ENCODE measurements at places on chromosomes 2 and 18.

DNA sequence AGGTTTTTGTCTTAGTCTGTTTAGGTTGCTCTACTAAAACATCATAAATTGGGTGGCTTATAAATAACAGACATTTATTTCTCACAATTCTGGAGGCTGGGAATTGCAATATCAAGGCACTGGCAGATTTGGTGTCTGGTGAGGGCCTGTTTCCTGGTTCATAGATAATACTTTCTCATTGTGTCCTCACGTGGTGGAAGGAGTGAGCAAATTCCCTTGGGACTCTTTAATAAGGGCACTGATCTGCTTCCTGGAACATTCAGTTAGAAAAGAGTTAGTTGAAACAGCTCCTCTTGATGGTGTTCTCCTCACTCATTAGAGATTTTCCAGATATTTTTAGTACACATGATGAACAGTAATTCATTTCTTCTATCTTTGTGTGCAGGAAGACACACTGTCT, 22.3 kb downstream of the COL4A3 start:
- DNase-seq: no peak

DNA sequence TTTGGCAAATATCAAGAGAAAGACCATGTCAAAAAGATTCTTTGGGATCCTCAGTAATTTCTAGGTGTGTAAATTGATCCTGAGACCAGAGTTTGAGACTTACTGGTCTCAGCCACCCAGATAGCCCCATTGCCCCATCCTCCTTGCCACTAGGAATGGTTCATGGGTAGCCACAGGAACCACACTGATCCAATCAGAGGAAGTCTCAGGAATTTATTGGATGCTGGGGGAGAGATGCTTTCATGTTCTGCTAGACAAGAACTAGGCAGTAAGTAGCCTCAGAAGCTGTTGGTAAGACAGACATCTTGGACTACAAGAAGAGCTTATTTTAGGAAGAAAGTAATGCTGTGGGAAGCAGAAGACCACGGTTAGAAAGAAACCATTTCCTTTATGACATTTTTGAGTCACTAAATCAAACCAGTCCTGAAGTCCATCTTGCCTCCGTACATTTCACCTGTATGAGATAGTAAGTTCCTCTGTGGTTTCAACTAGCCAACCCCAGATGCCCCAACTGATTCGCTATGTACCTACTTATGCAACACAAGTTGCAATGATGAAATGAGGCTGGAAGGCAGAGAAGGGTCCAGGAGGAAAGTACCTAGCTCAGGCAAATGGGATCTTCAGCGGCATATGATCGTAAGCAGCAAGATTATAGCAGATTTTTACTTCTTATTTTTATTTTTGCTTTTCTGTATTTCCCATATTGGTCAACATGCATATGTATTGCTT, 3.6 kb upstream of the ST3GAL5 start:
- no peak for DNase-seq

DNA sequence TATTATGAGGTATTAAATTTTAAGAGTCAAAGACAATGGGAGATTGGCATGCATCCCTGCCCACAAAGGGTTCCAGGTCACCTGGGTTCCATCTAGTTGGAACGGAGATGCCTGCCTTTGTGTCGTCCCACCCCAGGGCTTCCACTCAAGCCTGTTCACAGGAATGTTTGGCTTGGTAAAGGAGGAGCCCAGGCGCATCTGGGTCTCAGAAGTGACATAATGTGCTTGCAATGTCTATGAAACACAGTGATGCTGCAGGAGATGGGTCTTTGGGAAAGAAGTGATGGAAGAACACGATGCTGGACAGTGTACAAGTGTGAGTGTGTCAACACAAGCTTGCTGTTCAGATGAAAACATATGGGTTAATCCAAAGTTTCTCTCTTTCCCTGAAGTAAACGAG, 49.6 kb upstream of the ZNF396 start:
- DNase-seq: no peak

DNA sequence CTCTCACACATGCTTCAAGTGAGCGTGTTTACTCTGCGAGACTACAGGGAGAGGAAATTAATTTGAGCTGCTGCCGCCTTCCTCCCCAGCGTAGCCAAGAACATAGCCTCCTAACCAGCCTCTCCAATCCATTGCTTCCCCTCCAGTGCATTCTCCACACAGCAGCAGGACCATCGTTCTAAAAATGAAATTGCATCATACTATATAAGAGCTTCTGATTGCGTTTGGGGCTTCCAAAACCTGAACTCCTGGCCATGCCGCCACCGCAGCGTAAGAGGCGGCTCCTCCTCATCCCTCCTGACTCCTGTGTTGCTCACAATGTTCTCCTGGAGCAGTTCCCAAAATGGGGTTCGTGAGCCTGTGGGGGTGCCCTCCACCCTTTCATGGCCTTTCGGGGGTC, 142.1 kb downstream of the MYT1L start:
- DNase-seq: no peak

DNA sequence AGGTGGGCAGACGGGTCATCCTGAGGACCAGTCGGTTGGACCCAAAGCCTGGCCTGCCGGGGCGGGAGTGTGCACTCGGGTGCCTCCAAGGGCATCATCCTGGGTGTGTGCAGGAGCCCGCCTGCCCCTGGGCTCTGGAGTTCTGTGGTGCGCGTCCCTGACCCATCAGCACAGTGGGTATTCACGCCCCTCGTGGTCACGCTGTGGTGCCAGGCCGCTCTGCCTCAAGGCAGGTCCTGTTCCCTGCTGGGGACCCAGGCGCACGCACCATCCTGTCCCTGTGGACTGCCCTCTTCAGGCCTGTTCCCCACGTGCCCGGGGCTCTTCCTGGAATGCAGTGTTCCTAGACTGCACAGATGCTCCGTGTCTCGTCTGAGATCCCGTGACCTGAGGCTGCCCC, 14.3 kb upstream of the D2HGDH start:
- DNase-seq: no peak

Data from thoracic aorta (tissue), 2 donors.